M059J (cell line): ENCODE measurements at places on chromosomes 1 and 21. TPM values are rescaled to one million over a fixed set of nuclear protein-coding genes. Genes with fewer than 3 reads are reported as not detected.

ACTRT2 gene
- total RNA-seq: not detected in 2 replicates

ASPM gene
- total RNA-seq: 39.8 and 62.1 TPM in 2 replicates

SH2D2A gene
- total RNA-seq: 0.71 TPM in 1 of 2 replicates, not detected in the other

S100A9 gene
- total RNA-seq: 0.22 TPM in 1 of 2 replicates, not detected in the other

GJA9 gene
- not detected in 2 replicates for total RNA-seq

IVNS1ABP gene
- 45.9 and 51.0 TPM in 2 replicates for total RNA-seq
